ENCODE measurements at places on chromosomes 4 and X.

GRCh38 chrX:49910344-49910743 is 12.1 kb upstream of the CLCN5 start:
- no peak for DNase-seq

GRCh38 chrX:125628435-125628834 is 308.8 kb downstream of the TEX13C start:
- DNase-seq: no peak

DNA sequence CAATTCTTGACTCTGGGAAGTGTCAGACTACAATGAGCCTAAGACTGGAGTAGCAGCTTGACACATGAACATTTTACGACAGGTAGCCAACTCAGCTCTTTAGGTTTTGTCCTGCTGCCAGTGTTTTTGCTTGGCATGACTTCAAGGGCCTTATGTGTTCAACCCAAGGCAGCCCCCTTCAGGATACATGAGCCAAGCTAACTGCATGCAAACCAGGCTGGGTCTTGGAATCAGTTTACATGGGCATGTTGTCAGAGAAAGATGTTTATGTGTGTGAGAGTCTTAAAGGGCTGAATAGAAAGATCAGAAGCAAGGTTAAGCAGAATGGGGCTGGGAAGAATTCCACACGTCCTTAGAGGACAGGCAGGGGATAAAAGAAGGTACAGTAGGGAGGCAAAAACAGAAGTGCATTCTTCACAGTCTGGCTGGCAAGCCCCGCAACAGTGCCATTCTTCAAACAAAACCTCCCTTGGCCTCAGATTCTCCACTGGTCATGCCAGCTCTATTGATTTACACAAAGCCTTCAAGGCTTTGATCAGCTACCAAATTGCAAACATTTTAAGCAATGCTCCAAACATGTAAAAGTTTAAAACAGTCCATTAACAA is 97.3 kb downstream of the NKX6-1 start:
- no peak for DNase-seq

DNA sequence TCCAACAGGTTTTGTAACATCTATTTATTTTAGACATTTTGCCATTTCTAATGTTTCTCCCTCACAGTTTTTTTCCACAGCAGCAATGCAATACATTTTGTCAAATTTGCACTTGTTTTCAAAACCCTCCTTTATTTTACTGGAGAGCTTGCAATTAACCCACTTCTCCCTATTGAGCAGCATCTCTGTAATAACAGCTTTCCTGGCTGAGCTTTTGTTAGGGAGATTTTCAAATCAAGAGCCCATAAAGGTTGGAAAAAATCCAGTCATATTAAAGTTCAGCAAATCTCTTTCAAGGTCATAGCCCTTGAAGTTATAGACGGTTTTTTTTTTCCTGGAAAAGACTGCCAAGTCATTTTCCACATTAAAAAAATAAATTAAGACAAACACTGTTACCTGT is 450.6 kb upstream of the TENM3 start:
- DNase-seq: no peak

GRCh38 chrX:97685753-97686152 is 802.0 kb downstream of the RPA4 start:
- no peak for DNase-seq

GRCh38 chr4:124642846-124643245 is 69.7 kb downstream of the ANKRD50 start:
- DNase-seq: no peak

DNA sequence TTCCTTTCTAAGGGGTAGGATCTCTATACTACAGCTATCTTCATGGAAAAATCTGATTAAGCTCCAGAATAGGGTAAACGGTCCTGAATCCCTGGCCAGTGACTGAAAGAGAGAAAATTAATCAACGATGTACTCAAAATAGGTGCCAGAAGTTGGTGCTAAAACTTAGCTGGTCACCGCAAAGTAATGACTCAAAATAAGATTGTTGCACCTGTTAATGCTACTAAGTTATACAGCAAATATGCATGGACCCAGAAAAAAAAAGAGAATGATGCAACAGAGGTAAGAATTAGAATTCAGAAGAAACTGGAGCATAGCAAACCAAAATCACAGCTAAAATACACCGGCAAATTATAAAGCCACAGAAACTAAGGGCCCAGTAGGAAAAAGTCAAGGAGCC is 239.7 kb upstream of the FAM241A start:
- no peak for DNase-seq

GRCh38 chrX:23952391-23952790 is 44.6 kb downstream of the CXorf58 start:
- no peak for DNase-seq
